Activated naive CD4-positive, alpha-beta T cell treated with anti-CD3 and anti-CD28 coated beads, Interleukin-2, amount 50 U/mL, for 72 hours (primary cell): ENCODE measurements at places on chromosomes 1 and 21.

GRCh38 chr1:90381598-90381997 lies 335.5 kb downstream of the BARHL2 start:
- DNase-seq = no peak

DNA sequence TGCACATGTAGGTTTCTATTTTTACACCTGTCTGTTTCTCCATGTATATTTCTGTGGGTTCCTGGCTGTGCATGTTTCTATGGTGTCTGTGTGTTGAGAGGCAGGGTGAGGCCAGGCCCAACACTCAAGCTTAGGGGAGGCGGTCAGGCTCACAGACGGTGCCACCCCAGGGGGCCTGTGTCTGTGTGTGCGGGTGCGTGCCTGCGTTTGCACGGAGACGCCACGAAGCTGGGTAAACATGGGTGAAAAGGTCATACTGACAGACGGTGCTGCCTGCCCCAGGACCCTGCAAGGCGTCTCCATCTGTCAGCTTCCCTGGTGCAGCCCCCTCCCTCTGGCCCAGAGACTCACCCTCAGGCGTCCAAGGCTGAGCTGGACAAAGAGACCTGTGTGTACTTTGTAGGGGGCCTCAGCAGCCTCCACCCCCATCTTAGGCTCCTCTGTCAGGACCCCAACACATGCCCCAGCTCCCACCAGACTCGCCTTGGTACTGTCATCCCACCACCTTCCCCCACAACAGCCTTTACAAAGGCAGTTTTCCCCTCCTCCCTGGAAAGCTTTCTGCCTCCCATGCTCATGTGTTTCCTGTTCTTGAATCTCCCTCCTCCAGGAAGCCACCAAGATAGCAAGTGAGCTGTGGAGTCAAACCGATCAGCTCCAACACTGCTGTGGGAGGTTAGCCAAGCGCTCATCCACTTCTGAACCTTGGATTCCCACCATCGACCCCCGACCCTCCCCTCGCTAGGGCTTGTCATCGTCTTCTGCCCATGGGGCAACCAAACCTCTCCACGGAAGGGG lies 34.1 kb downstream of the PTPRF start:
- DNase-seq = no peak

DNA sequence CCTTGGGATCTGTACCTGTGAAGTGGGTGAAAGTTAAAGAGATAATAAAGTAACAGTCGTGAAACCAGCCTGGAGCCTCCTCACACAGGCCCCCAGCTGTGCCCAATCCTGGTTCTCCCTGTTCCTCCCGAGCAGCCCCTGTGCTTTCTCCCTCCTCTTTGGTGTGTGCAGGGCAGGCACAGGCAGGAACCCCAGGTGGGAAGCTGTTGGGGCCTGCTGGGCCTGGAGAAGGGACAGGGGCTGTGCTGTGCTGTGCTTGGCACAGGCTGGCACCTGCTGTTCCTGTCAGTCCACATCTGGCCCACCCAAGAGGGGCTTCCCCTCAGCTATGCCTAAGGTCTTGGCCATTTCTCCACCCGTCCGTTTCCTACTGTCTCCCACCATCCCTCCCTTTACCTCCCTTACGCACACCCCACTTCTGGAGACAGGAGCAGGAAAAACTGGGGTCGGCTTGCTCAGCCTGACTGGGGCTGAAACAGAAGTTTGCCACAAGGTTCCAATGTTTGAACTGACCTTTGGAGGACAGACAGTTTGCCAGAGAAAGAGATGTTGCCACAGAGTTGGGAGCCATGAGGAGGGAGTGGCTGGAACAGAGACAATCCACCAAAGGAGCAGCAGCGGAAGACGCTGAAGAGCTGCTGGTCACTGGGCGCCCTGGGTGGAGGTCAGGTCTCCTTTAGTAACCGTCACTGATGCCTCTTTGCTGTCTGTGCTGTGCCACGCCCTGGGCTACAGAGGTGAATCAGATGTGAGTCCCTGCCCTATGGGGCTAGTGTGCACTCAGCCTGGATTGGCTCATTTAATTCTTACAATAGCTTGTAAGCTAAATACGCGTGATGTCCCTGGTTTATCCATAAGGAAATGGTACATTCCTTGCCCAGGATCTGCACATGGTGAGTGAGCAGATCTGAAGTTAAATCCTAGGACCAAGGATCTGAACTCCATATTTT lies 18.8 kb upstream of the ARTN start:
- no peak for DNase-seq

GRCh38 chr1:3641046-3641760 lies 8.7 kb downstream of the WRAP73 start:
- DNase-seq = no peak

GRCh38 chr1:46517932-46518498 lies 28.4 kb downstream of the DMBX1 start:
- no peak for DNase-seq

DNA sequence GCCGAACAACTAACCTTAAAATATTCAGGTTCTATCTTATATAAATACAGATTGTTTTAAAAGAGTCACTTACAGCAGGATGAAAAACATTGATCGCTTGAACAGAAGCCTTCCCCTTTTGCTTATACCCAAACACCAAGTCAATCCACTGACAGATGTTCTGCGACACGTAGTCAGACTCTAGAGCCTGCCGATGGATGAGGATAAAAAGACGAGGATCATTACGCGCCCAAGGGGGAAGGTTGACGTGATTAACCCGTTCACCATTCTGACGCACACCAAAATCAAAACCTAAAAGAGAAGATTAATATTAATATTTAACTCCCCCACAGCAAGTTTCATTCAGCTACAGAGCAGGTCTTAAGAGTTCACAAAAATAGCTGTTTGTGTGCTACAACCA lies 59.4 kb upstream of the GNG4 start:
- DNase-seq = no peak

GRCh38 chr1:94737124-94737998 lies 82.8 kb upstream of the SLC44A3 start:
- no peak for DNase-seq

DNA sequence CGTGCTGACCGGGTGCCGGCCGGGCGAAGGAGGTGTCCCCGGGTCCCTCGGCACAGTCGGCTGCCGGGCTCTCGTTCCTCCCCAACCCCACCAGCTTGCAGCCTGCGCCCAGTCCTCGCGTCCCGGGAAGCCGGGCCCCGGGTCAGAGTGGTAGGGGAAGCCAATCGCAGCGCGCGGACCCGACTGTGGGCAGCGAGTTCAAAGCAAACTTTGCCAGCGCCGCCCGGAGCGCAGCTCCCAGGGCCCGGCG lies 328 bp downstream of the MYCL start:
- DNase-seq = no peak

DNA sequence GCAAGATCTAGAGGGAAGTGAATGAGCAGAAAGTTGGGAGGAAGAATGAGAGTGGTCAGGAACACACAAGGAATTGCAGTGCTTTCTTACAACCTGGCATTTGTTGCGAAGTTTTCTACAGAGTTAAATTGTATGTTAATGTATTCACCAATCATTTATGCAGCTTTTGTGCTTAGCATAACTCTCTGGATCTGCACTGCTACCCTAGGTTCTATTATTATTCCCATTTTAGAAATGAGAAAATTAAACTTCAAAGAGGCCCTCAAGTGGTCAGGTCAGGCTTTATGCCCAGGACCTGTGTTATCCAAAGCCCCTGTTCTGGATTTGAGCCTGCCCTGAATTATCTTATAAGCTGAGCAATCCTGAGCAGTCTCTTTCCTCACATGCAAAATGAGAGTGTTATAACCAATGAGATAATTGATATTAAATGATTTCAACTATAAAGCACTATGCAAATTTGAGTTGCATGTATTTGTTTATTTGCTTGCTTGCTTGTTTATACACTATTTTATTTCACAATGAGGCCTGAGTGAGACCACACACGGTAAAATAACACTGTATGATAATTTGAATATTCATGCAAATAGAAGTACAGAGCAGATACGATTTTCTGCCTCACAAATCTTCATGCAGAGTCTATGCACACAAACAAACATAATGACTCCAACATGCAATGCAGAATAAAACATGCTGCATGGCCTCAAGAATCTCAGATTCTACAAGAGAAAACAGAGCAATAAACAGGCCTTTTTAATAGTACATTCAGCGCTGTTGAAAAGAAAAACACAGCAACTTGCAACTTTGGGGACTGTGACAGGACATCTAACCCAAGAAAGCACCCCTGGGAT lies 323.0 kb downstream of the PLPP3 start:
- DNase-seq = no peak

DNA sequence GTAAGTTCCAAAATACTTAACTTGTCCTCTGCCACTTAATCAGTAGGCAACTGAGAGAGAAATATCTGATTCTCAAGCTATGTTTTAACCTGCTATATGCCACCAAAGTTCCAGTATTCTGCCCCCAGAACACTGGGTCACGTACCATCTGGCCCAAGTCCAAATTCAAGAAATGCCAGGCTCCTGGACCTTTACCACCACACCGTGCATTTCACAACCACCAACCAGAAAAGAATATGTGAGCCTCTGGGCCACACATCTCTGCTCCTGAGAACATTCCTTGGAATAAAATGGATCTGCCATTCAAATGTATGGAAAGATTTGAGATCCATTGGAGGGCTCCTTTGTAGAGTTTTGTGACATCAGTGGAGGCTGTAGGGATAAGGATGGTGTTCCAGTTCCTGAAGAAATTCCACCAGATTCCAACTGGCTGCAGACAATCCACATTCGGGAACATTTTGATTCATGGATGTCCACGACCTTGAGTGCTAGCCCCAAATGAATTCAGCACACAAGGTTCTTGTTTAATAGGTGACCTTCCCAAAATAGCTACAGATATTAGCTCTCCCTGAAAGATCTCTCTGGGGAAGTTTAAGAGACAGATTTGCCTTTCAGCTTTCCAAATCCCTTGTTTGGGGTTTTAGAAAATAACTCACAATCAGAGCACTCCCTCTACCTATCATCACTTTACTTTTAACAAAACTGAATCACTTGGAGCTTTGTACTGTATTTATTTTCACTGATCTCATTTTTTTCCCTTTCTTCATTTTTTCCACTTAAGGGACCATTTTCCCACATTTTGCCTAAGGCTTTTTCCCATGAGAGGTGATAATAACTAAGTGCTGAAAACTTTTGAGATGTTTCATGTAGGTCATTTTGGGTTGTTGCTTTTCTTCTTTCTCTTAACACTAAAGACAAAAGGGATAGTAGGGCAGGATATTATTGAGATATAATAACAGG lies 128.4 kb upstream of the ZC3H11B start:
- DNase-seq = no peak

DNA sequence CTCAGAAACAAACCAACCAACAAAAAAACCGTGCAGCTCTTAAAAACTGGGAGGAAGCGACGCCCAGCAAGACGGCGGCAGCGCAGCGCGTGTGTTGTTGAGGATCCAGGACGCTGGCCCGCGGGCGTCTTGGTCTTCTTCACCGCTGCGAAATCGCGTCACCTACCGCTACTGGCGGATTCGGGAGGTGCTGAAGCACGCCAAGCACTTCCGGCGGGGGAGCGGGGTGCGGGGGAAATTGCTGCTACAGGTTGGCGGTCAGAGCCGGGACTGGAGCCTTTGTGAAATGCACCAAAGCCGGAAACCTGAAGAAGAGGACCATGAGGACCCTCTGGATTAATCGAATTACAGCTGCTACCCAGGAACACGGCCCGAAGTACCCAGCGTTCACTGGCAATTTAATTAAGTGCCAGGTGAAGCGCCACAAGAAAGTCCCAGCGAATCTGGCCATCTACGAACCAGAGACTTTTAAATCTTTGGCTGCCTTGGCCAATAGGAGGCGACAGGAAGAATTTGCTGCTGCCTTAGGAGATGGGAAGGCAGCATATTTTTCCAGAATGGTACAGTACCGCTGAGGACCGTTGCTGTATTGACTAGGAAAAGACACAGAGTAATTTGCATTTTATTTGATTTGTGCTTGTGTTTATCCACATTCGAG lies 11.9 kb upstream of the RIPPLY3 start:
- DNase-seq = no peak

DNA sequence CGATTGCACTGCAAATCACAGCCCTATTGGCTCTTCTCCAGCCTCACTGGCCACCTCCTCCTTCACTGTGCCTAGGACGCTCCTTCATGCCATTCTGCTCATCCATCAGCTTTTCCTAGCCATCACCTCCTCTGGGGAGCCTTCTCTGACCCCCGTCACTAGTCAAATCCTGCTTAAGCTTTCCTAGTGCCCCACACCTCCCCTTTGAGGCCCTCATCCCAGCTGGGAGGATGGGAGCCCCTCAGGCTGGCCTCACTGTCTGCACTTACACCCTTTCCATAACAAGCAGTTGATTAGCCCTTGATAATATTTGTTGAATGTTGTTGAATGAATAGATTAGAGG lies 50.7 kb downstream of the KLHDC7A start:
- no peak for DNase-seq

DNA sequence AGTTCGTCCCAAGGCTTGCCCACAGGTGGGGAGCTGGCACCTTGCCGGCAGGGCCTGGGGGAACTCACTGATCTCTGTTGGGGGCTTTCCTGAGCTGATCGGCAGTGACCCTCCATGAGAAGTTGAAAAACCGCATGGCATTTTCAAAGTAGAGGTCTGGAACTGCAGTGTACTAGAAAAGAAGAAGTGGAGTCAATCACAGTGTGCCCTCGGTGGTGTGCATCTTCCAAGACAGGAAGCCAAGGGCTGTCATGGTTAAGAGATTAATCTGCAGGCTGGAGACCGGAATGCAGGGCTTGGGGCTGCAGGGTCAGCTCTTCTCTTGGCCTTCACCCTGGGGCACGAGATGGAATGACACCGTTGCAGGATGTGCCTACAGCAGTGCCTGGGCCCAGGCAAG lies 56.8 kb downstream of the ECE1 start:
- DNase-seq = no peak

DNA sequence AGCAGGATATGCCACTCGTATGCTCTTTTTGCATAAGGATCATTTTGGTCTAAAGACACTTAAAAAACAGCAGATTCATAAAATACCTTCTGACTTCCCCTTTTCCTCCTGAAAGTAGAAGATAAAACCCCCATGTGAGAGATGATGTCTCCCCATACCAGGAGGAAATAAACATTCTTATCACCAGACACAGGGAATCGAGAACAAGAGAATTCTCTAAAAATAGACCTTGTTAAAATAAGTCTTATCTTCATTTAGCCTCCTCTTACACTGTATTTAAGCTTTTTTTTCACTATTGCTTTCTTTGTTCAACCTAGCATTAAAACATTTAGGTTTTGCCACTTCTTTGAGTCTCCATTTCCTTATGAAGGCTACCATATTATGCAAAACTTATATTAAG lies 709.3 kb downstream of the KCNT2 start:
- DNase-seq = no peak

DNA sequence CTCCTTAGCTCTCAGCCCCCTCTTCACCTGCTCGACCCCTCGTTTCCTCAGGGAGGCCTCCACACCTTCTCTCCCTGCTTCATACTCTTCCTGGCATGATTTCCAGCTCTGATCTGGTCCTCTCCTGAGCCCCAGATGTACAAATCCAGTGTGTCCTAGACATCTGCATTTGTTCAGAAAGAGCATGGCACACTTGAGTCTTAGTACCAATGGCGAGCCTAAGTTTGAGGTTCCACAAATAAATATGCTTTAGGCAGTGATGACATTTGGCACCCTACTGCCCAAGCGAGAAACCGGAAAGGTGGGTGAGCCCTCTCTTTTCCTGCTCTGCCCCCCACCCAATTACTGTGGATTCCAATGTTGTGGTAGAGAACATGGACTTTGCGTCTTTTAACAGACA lies 34.0 kb downstream of the ATP1A1 start:
- no peak for DNase-seq
